Activated CD4-positive, alpha-beta T cell treated with anti-CD3 and anti-CD28 coated beads for 36 hours (primary cell): ENCODE measurements at places on chromosomes 1 and 21. TPM values are rescaled to one million over a fixed set of nuclear protein-coding genes. Genes with fewer than 3 reads are reported as not detected.
A peak's percentile ranks its signal among the peaks of the same experiment; 100 is the strongest.

DNA sequence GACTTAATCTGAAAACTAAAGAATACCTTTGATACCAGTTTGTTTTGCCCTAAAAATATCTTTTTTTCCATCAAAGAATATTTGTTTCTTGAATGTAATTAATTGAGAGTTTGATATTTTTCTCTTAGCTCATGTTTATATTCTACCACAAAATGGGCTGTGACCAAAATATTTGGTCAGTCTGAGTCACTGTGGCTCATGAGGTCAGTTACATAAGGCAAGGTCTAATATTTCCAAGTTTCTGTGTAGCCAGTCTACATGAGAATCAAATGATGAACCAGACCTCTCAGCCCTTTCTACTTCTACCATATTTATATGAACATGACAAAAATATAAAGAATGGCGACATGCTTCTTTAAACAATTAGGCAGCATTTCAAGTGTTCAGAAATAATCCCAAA, 83.0 kb upstream of the IVNS1ABP start:
- H3K36me3 ChIP-seq = no peaks in the 10 kb centered on the region
- peaks cover 5% of the 10 kb centered on the region for H3K4me1 ChIP-seq
- no peak overlapping the region for H3K4me3 ChIP-seq
- H3K27ac ChIP-seq = no peak overlapping the region
- no peak for DNase-seq
- H3K27me3 ChIP-seq = no peaks in the 10 kb centered on the region

GRCh38 chr21:36609654-36610053, 89.3 kb upstream of the SIM2 start:
- no peaks in the 10 kb centered on the region for H3K36me3 ChIP-seq
- peaks cover 7% of the 10 kb centered on the region for H3K27me3 ChIP-seq
- no peak overlapping the region for H3K27ac ChIP-seq
- no peaks in the 10 kb centered on the region for H3K4me1 ChIP-seq
- no peak for DNase-seq

GRCh38 chr21:41504030-41504429, 3.9 kb downstream of the TMPRSS2 start:
- peaks cover 4% of the 10 kb centered on the region for H3K4me1 ChIP-seq
- H3K36me3 ChIP-seq = no peaks in the 10 kb centered on the region
- H3K27me3 ChIP-seq = peaks cover 35% of the 10 kb centered on the region
- H3K4me3 ChIP-seq = no peak overlapping the region
- H3K27ac ChIP-seq = no peak overlapping the region
- DNase-seq = no peak

GRCh38 chr1:36284517-36284916, 21.7 kb upstream of the SH3D21 start:
- no peak overlapping the region for H3K4me3 ChIP-seq
- peaks cover 49% of the 10 kb centered on the region for H3K36me3 ChIP-seq
- peak overlapping the region; percentile 61 for H3K27ac ChIP-seq
- H3K27me3 ChIP-seq = no peaks in the 10 kb centered on the region

DNA sequence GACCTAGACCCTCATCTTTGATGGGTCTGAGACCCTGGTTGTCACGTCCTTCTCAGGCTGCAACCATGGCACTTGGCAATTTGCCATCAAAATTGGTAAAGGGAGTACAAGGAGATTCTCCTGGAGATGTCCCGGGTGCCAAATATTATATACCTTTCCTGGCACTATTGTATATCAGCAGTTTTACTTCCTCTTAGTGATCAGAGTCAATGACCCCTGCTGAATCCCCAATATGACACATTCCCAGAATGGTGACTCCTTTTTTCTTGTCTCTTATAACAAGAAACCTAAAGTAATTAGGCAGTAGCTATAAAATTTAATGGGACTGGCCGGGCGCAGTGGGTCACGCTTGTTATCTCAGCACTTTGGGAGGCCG, 39.6 kb upstream of the CDC42BPA start:
- no peak overlapping the region for H3K4me3 ChIP-seq
- no peaks in the 10 kb centered on the region for H3K4me1 ChIP-seq
- no peak overlapping the region for H3K27ac ChIP-seq
- no peak for DNase-seq

- no peaks in the 10 kb centered on the region for H3K4me1 ChIP-seq
- DNase-seq = no peak
- no peak overlapping the region for H3K4me3 ChIP-seq
- no peak overlapping the region for H3K27ac ChIP-seq
- no peaks in the 10 kb centered on the region for H3K36me3 ChIP-seq
These were observed 8.5 kb downstream of the CHD5 start for GRCh38 chr1:6171548-6172124.

GRCh38 chr1:88462488-88463261, 221.4 kb upstream of the PKN2 start:
- peak; percentile 14 for DNase-seq
- H3K27me3 ChIP-seq = peaks cover 32% of the 10 kb centered on the region
- H3K4me3 ChIP-seq = no peak overlapping the region
- no peak overlapping the region for H3K27ac ChIP-seq

- H3K27me3 ChIP-seq = no peaks in the 10 kb centered on the region
- no peak overlapping the region for H3K27ac ChIP-seq
- no peaks in the 10 kb centered on the region for H3K36me3 ChIP-seq
- DNase-seq = no peak
- H3K4me3 ChIP-seq = no peak overlapping the region
These were observed 601.9 kb downstream of the MRPL39 start for GRCh38 chr21:25005388-25005787.

GRCh38 chr1:167409183-167409582, 109.1 kb downstream of the CD247 start:
- no peak for DNase-seq
- H3K4me1 ChIP-seq = peaks cover 19% of the 10 kb centered on the region
- no peak overlapping the region for H3K4me3 ChIP-seq
- peaks cover 21% of the 10 kb centered on the region for H3K36me3 ChIP-seq
- no peaks in the 10 kb centered on the region for H3K27me3 ChIP-seq

- H3K27ac ChIP-seq = no peak overlapping the region
- no peaks in the 10 kb centered on the region for H3K36me3 ChIP-seq
- H3K4me3 ChIP-seq = no peak overlapping the region
- H3K27me3 ChIP-seq = no peaks in the 10 kb centered on the region
These were observed 587.3 kb downstream of the NEGR1 start for GRCh38 chr1:71695084-71695483.

DNA sequence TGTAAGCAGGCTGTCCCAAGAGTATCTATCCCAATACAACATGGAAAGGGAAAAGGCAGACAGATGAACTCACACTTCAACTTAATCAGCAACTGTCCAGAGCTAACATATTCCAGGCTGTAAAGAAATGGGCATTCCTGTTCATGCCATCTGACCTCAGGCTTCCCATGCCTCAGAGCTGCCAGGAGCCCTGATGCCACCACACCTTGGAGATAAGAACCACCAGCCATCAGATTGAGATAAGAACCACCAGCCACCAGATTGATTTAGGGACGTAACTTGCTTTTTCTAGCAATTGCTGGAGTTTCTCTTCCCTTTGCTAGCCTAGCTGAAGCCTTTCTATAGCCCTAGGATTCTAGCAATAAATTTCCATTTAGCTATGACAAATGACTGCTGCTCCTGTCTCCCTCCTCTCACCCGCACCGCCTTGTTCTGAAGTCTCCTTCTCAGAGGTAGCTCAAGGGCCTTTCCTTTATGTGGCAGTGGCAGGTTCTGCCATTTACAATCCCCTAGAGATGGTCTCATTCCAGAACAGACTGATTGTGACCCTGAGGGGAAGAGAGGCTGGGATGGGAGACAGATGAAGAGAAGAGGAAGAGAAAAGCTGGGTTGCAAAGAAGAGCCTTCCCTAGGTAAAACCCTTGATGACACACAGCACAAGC, 88.0 kb upstream of the CTTNBP2NL start:
- no peaks in the 10 kb centered on the region for H3K36me3 ChIP-seq
- peaks cover 20% of the 10 kb centered on the region for H3K27me3 ChIP-seq
- no peaks in the 10 kb centered on the region for H3K4me1 ChIP-seq
- H3K4me3 ChIP-seq = no peak overlapping the region

GRCh38 chr21:18467715-18468114, 64.1 kb upstream of the TMPRSS15 start:
- H3K36me3 ChIP-seq = no peaks in the 10 kb centered on the region
- no peak for DNase-seq
- H3K27ac ChIP-seq = no peak overlapping the region
- no peak overlapping the region for H3K4me3 ChIP-seq
- no peaks in the 10 kb centered on the region for H3K4me1 ChIP-seq
- no peaks in the 10 kb centered on the region for H3K27me3 ChIP-seq

DNA sequence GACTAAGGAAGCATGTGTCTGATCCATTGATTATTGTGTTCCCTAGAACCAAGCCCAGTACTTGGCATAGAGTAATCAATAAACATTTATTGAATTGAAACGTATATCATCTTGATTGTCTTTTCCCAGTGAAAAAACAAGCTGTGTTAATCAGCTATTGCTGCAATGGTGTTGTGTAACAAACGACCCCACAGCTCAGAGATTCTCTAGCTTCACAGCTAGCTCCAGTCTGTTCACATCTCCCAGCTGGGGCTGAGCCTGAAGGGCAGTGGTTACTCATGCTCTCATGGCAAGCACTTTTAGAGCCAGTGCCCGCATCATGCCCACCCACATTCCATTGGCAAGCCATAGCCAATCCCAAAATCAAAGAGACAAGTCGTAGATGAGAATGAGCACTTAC, 237.4 kb upstream of the RAB4A start:
- no peak overlapping the region for H3K27ac ChIP-seq
- H3K4me3 ChIP-seq = no peak overlapping the region

DNA sequence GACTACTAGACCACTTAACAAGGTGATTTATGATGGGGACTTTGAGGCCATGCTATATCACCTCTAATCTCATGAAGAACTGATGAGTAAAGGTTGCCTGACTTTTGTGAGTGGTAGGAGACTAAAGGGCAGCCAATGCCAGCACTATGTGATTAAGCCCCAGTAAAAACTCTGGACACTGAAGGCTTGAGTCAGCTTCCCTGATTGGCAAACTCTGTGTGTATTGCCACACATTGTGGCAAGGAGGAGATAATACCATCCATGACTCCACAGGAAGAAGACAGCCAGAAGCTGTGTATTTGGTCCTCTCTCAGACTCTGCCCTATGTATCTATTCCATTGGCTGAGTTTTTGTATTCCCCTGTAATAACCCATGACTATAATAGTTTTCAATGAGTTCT, 413.3 kb upstream of the ZRANB2 start:
- no peak overlapping the region for H3K4me3 ChIP-seq
- no peak overlapping the region for H3K27ac ChIP-seq
- DNase-seq = no peak
- H3K4me1 ChIP-seq = no peaks in the 10 kb centered on the region
- no peaks in the 10 kb centered on the region for H3K36me3 ChIP-seq

GRCh38 chr1:9984253-9984652, 12.8 kb upstream of the RBP7 start:
- DNase-seq = no peak
- H3K4me1 ChIP-seq = no peaks in the 10 kb centered on the region
- H3K27ac ChIP-seq = no peak overlapping the region
- H3K27me3 ChIP-seq = no peaks in the 10 kb centered on the region

DNA sequence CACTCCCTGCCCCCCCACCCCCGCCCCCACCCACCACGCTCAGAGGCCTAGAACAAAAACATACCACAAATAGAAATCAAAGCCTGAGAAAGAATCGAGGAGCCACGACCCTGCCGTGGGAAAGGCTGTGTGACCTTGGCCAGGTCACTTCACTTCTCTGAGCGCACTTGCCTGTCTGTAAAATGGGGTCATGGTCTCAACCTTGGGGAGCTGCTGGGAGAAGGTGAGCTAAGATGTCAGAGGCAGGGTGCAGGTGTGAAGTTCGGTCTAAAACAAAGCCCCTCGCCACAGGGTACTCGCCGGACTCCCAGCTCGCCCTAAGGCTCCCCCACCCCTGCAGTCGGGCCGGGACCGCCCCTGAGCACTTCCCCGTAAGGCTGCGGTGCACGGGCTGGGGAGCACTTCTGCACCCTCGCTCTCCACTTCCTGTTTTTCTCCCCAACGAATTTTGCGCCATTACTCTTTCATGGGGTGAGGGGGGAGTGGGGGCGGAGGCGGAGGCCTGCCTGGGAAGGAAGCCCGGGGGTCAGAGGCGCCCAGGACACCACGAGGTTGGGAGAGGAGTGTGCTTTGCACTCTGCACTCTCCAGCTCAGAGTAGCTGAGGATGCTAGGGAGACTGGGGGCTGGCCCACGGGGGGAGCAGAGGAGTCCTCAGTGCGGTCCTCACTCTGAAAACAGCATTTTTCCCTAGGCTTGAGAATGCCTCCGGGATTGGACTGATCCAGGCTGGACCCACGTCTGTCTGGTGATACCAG, 21.9 kb upstream of the PIK3CD start:
- peaks cover 64% of the 10 kb centered on the region for H3K4me1 ChIP-seq
- peaks cover 42% of the 10 kb centered on the region for H3K36me3 ChIP-seq
- H3K27ac ChIP-seq = peak overlapping the region; percentile 95

- H3K27me3 ChIP-seq = no peaks in the 10 kb centered on the region
- no peak overlapping the region for H3K27ac ChIP-seq
- no peaks in the 10 kb centered on the region for H3K36me3 ChIP-seq
- H3K4me3 ChIP-seq = no peak overlapping the region
These were observed 41.7 kb upstream of the ZNF326 start for GRCh38 chr1:89953131-89953626.

The BRWD1 gene
- total RNA-seq = 19.1 TPM

The ADAMTSL4 gene
- 0.28 TPM for total RNA-seq
